Iris pigment epithelial cell (primary cell): ENCODE measurements at places on chromosomes 16 and 17.

DNA sequence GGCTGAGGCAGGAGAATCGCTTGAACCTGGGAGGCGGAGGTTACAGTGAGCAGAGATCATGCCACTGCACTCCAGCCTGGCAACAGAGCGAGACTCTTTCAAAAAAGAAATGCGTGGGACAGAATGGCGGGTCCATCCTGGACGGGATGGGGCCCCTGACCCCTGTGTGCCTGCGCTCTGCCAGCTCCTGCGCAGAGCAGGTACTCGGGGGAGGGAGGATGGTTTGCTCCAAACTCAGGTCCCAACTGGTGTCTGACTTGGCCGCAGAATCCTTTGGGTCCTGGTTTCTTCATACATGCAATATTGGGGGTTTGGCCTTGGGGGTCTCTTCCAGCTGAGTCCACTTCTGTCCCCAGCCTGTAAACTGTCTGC is 10.4 kb downstream of the CHMP6 start:
- DNase-seq: no peak

DNA sequence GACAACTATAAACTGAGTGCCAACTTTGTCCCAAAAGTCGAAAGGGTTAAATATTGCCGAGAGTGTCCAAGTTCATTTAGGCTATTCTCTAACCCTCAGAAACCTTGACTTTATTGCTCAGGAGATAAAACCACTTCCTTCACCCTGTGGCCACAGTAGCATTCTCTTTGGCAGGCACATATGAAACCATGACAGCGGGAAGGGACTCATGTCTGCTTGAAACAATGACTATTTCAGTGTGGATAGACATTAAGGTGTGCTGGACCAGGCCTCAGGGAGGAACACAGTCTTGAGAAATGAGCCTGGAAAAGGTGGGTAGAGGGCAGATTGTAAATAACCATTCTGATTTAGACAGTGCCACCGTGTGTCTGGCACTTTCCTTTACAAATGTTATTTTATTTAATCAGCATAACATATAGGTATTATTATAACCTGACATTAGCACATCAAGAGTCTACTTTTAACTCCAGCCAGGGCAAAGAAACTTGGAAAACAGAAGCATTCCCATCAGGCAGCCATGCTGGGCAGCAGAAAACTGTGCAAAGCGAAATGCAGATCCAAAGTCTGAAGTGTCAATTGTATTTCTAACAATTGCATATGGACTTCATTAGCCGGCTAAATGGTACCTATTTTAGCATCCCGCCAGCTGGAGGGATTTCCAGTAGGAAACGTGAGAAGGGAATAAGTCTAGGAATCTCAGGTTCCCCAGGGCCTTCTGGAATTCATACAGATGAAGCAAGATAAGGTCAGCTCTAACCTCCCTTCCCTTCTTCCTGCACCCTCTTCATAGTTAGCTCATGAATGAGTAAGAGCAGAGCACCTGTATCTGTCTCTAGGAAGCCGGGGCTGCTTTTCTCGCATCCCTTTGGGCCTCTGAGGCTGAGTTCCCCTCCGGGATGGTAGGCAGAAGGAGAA is 212.8 kb upstream of the ELAC2 start:
- no peak for DNase-seq

DNA sequence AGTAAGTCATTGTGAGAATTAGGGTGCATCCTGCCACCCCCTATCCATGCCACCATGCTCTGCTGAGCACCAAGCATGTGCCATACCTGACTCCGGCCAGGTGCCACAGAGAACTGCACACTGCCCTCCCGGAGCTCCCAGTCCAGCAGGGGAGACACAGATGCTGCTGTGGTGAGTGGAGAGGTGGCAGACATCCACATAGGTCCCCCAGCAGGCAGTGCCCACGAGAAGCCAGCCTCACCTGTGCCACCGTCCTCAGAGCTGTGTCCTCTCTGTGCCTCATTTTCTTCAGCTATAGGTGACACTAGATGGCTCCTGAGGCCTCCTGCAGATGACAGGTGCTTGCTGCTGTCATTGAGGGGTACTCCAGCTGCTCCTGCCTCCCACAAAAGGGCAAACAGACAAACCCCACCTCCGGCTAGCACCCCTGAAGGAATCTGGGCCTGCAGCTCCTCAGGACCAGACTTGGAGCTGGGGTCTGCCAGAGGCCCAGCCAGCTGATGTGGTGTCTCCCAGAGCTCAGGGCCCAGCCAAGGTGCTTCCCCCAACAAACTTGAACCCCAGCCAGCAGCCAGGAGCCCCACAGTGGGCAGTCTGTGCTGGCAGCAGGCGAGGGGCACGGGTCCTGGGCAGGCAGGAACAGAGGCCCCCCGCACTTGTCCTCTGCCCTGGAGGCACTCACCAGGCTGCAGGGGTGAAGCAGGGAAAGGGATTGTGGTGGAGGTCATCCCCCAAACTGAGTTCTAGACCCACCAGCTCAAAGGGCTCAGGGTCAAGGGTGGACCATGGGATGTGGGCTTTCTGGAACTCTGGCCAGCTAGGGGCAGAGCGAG is 17.1 kb downstream of the FOXJ1 start:
- DNase-seq: no peak

DNA sequence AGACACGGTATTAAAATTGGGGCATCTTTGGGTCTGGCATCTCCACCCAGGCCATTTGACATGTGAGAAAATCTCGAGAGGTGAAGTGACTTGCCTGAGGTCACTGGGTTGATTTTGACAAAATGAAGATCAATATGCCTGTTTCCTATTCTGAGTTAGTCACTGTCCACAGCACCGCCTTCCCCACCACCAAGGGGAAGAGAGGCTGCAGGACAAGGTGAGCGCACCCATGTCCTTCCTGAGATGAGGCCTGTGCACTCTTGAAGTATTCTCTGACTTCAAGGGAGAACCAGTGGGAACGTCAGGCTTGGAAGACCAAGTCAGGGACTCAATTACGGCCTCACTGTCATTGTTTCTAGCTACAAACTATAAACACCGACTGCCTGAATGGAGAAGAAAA is 49.9 kb upstream of the WSB1 start:
- no peak for DNase-seq

DNA sequence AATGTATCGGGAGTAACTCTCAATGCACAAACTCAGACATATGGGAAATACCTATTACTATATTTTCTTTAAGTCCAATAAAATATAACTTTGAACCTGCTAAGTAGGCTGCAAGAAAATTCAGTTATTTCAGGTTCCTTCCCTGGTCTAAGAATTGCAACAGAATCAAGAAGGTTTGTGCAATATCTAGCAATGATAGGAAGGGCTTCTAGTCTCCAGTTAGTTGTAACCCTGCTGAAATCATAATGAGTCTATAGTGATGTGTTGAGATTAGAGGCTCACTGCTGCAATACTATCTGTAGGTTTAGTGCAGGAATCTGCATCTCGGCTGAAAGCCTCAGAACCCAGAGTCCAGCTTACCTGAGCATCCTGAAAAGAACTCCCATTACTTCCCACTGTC is 110.5 kb downstream of the PMP22 start:
- DNase-seq: peak; percentile 72

DNA sequence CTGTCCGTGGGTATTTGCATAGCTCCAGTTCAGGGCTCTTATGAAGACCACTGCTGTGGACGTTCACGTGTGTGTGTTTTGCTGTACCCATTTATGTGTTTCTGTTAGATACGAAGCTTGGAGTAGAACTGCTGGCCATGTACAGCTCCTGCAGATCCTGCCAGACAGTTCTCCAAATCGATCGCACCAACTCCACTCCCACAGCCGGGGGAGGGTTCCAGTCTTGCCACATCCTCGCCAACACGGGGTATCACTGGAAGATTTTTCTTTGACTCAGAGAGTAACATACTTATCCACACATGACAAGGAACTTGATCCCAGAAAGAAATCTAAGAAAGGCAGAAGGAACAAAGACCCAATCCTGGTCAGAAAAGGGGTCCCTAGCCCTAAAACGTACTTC is 37.4 kb downstream of the TMEM186 start:
- no peak for DNase-seq
